ENCODE measurements at places on chromosomes 12 and 14.

GRCh38 chr12:112714166-112714710, 77.3 kb upstream of the RPH3A start:
- DNase-seq, result no peak

- no peak for DNase-seq
These were observed 38.2 kb downstream of the NCKAP5L start for GRCh38 chr12:49789992-49790391.

DNA sequence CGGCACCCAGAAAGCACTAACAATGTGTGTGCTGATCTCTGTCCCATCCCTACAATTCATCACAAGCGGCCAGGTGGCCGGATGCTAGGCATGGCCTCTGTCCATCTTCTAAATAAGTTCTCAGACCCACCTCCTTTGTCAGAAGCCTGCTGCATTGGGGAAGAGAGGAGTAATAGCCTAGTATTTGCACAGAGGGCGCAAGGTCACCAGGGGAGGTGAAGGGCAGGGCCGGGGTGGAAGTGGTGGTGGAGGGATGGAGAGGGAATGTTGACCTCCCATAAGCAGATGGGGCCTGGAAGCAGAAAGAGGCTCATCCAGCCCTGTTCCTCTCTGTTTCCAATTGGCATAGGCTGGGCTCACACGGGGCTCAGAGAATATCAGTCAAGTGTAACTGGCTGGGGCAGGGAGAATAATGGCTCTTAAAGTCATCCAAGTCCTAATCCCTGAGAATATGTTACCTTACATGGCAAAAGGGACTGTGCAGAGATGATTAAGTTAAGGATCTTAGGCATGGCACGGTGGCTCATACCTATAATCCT, 6.9 kb downstream of the RILPL1 start:
- no peak for DNase-seq

GRCh38 chr12:76670776-76671175, 93.1 kb upstream of the ZDHHC17 start:
- DNase-seq, result peak; percentile 29

DNA sequence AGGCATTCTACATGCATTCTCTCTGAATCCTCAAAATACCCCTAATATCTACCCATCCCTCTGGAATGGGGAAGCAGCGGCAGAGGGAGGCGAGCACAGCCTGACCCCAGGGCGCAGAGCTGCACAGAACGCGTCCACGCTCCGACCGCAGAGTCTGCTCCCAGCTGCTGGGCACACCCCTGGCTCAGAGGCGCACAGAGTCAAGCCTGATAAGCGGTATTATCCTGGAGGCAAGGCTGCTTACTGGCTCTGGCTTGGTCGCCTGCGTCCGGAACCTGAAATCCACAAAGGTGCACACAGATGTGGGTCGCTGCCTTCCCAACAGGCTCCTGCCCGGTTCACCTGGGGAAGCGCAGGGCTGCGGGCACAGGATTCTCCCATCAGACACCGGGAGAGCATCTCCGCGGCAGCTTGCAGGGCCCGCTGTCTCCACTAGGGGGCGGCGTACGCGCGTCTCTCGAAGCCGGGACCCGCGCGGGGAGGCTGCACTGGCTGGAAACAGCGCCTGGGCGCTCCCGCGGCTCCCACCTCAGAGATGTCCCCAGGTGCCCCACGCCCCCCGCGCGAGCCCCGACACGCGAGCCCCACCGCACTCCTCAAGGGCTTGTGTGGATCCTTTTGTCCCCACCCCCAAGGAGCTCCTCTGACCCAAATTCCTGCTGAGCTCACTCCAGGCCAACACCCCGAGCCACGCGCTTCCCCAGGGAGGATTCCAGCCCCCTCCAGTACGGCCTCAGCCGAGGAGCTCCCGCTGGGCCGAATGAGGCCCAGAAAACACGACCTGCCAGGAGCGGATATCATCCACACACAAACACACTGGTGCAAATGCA, 120.1 kb upstream of the FZD10 start:
- no peak for DNase-seq

GRCh38 chr12:93918262-93918661, 230.1 kb upstream of the PLXNC1 start:
- no peak for DNase-seq

- no peak for DNase-seq
These were observed 42.9 kb upstream of the ATP23 start for GRCh38 chr12:57898308-57898970.

- DNase-seq, result no peak
These were observed 25.2 kb downstream of the LTBP2 start for GRCh38 chr14:74586681-74587362.

GRCh38 chr12:132967736-132968135, 11.6 kb upstream of the ZNF605 start:
- no peak for DNase-seq

- no peak for DNase-seq
These were observed 125.6 kb upstream of the RPH3A start for GRCh38 chr12:112665958-112666357.

DNA sequence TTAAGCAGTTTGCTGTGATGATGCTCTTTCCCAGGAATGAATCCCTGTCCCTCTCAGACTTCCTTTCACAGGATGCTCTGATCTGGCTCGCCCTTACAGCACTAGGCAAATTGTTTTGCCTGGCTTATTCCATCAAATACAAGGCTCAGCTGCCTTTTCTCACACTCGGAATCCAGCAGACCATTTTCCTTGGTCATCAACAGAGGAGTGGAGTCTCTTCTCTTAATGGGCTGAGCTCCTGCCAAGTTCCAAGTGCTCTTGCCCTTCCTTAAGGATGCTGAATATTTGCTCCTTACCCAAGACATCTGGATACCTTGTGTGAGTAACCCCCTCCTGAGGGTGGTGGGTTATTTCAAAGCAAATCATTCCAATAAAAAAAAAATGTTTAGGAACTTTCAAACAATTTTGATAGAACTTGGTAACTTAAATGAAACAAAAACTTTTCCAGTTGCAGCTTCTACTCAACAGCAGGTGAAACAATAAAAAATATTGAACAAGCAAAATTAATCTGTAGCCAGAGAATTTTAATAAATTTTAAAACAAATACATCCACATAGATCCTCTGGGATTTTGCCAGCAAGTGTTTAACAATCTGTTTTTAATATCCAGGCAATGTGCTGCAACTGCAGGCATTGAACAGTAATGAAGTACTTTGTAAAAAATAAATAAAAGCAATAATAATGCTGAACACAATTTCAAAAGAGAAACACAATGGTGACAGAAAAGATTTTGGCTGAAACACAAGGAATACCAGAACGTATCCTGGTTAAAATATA, 264.0 kb upstream of the FAR2 start:
- DNase-seq, result no peak

DNA sequence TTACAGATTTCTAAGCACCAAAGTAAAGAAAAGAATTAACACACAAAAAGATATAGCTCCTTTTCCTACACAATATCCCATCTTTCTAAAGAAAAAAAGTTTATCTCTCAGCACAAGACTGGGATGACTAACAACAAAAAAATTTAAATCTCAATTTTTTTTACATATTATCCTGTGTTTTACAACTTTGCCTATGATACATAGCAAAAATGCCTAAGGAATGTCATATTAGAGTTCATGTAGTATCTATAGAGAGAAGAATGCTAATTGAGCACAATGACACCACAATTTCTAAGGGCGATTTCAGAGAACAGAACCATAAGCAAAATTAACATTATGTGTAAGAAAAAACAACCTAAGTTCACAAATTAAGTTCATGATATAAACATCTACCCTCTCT, 16.3 kb downstream of the C2CD5 start:
- peak; percentile 77 for DNase-seq

- no peak for DNase-seq
These were observed 6.3 kb upstream of the EVL start for GRCh38 chr14:100058777-100059437.

DNA sequence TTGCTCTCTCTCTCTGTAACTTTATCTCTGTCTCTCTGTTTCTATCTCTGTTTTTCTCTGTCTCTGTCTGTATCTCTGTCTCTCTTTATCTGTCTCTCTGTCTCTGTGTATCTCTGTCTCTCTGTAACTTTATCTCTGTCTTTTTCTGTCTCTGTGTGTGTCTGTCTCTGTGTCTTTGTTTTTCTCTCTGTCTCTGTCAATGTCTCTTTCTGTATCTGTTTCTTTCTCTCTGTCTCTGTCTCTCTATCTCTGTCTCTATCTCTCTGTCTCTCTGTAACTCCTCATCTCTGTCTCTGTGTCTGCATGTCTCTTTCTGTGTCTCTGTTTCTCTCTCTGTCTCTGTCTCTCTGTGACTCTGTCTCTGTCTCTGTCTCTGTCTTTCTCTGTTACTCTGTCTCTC, 51.7 kb downstream of the TMEM121 start:
- no peak for DNase-seq

- DNase-seq, result no peak
These were observed 21.8 kb downstream of the CHST11 start for GRCh38 chr12:104478396-104479122.

DNA sequence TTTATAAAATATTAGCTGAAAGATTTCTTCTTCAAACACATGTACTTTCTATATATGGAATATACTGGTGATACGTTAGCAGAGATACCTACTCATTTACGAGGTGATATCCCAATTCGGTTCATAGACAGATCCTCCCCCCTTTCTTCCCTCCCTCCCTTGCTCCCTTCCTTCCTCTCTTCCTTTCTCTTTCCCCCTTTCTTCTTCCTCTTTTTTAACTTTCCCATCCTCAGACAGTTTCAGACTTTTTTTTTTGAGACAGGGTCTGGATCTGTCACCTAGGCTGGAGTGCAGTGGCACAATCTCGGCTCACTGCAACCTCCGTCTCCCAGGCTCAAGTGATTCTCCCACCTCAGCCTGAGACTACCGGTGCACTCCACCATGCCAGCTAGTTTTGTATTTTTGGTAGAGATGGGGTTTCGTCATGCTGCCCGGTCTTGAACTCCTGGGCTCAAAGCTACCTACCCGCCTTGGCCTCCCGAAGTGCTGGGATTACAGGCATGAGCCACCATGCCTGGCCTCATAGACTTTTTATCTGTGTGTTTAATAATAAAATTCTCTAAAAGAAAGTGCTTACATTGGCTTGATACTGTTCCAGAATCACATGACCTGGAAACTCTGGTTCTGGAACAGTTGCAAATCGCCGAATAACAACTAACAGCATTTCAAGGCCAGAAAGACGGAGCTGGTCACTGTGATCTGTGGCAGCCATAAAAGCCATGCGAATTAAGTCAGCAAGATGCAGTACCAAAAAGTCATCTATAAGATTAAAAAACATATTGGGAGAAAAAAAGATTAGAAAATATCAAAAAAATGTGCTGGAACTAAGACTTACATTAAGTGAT, 99.2 kb downstream of the HEATR5A start:
- no peak for DNase-seq

DNA sequence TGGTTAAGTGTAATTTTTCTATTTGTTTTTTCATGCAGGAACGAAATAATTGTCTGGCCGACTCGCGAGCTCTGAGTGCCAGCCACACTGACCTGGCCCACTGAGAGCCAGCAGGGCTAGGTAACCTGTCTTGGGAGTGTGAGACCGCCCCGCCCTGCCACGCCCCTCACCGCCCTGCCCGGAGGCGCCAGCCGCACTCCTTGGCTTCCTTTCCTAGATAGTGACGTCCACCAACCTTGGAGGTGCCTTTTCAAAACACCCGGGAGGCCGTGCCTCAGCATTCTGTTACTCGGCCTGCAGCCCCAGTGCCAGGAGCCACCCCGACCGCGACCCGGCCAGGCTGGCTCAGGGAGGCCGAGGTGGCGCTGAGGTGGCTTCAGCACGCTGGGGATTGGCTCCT, 21.7 kb downstream of the XRCC3 start:
- DNase-seq, result no peak

- DNase-seq, result no peak
These were observed 617.0 kb downstream of the VRK1 start for GRCh38 chr14:97413966-97414717.

- DNase-seq, result no peak
These were observed 817 bp upstream of the MDM1 start for GRCh38 chr12:68332728-68333630.

DNA sequence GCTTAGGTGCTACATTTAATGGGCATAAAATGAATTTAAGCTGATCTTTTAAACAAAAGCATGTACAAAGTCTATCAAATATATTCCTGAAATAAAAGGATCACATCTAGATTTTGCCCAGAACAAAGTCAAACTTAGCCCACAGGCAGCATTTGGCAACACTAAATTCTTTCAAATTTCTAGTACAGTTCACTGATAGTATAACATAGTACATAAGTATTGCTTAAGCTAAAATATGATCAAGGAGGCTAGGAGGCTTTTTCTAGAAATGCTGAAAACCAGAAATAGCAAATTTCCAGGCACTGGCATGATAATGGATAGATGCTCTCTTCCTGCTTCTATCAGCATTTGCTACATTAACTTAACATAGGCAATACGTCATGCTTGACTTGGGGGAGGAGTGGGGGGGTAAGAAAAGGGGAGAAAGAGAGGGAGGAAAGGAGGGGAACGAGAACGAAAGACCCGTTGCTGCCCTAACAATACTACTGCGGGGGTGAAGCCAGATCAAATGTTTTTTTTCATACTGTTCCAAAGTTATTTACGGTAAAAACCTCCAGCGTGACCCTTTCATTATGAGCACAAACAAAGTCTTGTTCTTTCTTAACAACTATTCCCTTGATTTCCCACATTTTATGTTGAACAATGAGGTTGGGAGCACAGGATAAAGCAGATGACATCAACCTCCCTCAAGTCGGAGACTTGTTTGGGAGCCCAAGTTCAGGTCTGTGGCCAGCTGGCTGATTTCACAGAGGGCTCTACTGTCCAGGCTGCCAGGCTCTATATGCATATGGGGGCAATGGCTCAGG, 10.6 kb downstream of the TMED10 start:
- DNase-seq, result no peak

DNA sequence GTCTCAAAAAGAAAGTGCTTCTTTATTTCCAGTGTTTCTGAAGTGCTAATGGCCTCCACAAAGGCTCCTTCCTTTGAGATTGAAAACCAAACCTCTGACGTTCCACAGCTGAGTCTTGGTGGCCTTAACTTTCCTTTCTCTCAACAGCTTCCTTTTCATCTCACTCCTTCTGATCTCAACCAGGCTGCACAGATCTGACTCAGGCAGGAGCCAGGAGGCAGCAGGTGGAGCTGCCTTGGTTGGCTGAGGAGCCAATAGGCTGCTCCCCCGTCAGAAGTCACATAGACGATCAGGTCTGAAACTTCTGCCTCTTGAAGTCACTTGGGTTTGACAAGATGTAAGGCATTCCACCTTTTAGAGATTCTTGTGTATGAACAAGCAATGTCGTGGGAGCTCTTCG, 9.1 kb upstream of the KCNA5 start:
- no peak for DNase-seq

- DNase-seq, result peak; percentile 85
These were observed 145.2 kb upstream of the KRR1 start for GRCh38 chr12:75656648-75657047.

GRCh38 chr14:61584331-61584741, 111.0 kb upstream of the HIF1A start:
- peak; percentile 51 for DNase-seq

DNA sequence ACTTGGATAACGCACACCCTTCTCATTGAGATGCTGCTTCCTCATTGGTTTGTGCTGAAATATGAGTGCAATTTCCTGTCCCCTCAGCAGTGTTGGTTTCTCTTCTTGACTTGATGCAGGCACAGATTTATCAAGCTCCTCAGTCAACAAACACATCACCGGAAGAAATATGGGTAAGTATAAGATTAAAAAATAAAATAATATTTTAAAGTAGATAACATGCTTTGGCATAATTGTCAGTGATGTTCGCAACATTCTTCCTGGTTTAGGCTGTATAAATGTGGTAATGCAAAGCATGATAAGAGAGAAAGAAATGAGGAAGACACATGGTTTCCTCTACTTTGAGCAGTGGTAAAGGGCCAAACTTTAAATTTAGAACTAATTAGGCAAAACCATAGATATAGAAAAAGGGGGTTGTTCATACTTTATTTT, at the start of gene GPR65:
TSS of gene GPR65 (plus strand) at position 86 of the 432 bp plus-strand sequence. CDS start 5,713 bp downstream, outside the sequence.
- DNase-seq, result no peak

- DNase-seq, result no peak
These were observed 145.3 kb downstream of the GRIN2B start for GRCh38 chr12:13836099-13836498.
